Activated CD4-positive, alpha-beta memory T cell treated with anti-CD3 and anti-CD28 coated beads, Interleukin-2, amount 10 ng/mL, durations not matched to agents 7 days and 5 days (primary cell): ENCODE measurements at places on chromosomes 11 and 22. TPM values are rescaled to one million over a fixed set of nuclear protein-coding genes. Genes with fewer than 3 reads are reported as not detected.

DNA sequence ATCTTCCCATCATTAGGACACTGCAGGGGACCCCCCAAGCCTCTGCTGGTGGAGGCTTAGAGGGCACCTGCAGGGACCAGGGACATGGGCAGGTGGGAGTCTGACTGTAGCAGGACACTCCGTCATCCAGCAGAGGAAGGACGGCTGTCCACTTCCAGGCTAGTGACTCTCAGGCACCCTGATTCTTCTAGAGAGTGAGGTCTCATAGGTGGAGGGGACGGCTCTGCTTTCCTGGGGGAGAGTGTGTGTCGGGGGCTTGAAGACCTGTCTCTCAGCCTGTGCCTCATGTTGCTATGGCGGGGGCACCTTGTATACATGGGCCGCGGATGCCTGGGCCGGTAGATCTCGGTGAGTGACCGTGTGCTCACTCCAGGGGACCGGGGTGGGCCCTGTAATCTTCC, 1116.6 kb downstream of the BRD1 start:
- H3K36me3 ChIP-seq: no peaks in the 10 kb centered on the region
- no peaks in the 10 kb centered on the region for H3K27me3 ChIP-seq
- H3K4me3 ChIP-seq: no peak overlapping the region
- H3K4me1 ChIP-seq: no peaks in the 10 kb centered on the region
- no peak overlapping the region for H3K27ac ChIP-seq

Gene APOA5
- not detected for total RNA-seq

- no peak for DNase-seq
- peaks cover 8% of the 10 kb centered on the region for H3K27me3 ChIP-seq
- no peak overlapping the region for H3K4me3 ChIP-seq
- H3K36me3 ChIP-seq: no peaks in the 10 kb centered on the region
- H3K27ac ChIP-seq: no peak overlapping the region
Observed at GRCh38 chr22:19666673-19667593, 47.4 kb upstream of the SEPTIN5 start.

Gene CDC45
- 56.2 TPM for total RNA-seq

DNA sequence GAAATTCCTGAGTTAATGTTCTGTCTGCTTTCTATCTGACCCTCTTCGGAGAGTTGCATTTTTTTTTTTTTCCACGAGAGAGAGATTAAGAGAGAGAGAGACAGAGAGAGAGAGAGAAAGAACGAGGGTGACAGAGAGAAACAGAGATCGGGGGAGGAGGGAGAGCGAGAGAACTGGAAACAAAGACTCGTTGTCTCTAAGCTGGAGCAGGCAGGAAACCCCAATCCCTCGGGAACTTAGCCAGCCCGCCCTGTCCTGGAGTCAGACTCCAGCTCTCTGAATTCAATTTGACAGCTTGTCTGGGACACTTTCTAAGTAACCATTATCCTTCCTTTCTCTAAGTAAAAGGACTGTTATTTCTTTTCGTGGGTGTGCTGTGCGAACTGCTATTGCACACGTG, 76.9 kb downstream of the KCNJ1 start:
- H3K4me3 ChIP-seq: no peak overlapping the region
- H3K27me3 ChIP-seq: no peaks in the 10 kb centered on the region
- H3K27ac ChIP-seq: no peak overlapping the region
- peaks cover 6% of the 10 kb centered on the region for H3K4me1 ChIP-seq
- no peak for DNase-seq

Gene GSTT2B
- total RNA-seq: not detected

DNA sequence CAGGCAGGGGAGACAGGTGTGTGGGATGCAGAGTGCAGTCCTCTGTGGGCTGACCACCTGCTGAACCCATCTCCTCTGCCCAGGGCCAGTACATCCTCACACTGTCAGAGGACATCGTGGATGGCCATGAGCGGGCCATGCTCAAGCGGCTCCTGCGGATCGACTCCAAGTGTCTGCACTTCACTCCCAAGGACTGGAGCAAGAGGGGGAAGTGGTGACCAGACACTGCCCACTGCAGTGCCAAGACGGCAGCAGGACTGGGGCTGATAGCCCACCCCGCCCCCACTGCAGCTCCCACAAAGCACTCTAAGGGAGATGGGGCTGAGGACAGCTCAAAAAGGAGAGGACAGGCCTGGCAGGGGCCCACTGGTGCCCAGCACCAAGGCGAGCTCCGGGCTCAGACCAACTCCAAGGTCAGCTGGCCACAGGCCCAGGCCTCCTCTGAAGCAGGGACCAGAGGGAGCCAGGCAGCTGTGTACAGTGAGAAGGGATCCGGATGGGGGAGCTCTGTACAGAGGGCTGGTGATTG, 1.6 kb downstream of the RNASEH2C start:
- no peak for DNase-seq
- peak overlapping the region; percentile 93 for H3K4me3 ChIP-seq
- H3K27ac ChIP-seq: peak overlapping the region; percentile 40
- no peaks in the 10 kb centered on the region for H3K27me3 ChIP-seq
- H3K36me3 ChIP-seq: peaks cover 60% of the 10 kb centered on the region

Gene FAT3
- total RNA-seq: not detected

GRCh38 chr11:31303644-31304180, 65.8 kb downstream of the DCDC1 start:
- DNase-seq: no peak
- H3K27ac ChIP-seq: no peak overlapping the region
- no peaks in the 10 kb centered on the region for H3K4me1 ChIP-seq
- H3K4me3 ChIP-seq: no peak overlapping the region

Gene ZNF214
- total RNA-seq: not detected

Gene PYGM
- 3.1 TPM for total RNA-seq

Gene SYT12
- not detected for total RNA-seq

Gene SHANK2
- total RNA-seq: not detected

DNA sequence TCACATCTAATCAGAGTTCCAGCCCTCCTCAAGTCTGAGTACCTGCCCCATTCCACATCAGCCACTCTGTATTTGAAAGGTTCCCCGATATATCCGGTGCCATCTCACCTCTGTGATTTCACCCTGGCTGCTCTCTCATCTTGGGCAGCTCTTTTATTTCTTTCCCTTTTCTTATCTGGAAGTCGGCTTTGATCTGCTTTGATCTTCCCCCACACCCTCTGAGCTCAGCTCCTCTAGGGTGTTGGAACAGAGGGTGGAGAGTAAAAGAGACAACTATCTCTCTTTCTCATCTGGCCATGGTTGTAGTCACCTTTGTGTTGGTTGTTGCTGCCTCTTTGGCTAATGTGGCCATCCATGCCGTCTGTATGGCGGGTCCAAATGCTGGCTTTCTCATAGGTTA, 108.3 kb downstream of the ENTHD1 start:
- H3K27ac ChIP-seq: no peak overlapping the region
- peaks cover 2% of the 10 kb centered on the region for H3K4me1 ChIP-seq
- no peak for DNase-seq
- no peak overlapping the region for H3K4me3 ChIP-seq

DNA sequence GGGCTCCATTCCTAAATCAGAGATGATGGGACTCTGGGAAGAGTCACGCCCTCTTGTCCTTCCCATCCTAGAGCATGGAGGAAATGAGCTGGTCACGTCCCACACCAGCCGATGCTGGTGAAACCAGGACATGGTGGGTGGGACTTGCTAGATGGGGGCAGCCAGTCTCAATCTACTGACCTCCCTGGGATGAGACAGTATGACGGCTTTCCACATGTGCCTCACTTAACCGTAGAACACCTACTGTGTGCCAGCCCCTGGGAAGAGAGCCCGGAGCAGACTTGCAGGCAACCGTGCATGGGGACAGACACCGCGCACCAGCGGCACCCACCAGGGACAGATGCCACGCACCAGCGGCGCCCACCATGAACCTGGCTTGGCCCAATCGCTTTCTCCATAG, 3.8 kb downstream of the OSBPL5 start:
- no peak for DNase-seq
- H3K27ac ChIP-seq: no peak overlapping the region
- no peaks in the 10 kb centered on the region for H3K36me3 ChIP-seq
- no peak overlapping the region for H3K4me3 ChIP-seq

DNA sequence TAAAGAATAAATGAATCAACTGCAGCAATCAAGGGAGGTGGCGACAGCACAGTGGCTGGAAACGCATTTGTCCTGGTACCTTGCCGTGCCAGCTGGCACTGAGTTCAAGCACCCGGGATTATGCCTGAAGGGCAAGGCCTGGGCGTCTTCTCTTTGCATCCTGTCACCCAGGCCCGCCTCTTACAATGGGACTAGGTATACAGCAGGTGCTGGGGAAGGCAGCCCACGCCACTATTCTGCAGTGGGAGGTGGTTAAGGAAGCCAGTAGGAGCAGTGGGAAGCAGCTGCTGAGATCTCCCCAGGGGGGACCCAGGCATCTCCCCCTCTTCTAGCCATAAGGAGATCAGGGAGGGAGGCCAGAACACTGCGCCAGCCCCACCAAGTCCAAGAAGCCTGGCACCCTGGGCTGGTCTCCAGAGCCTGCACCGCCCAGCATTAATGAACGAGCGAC, 15.3 kb upstream of the BAIAP2L2 start:
- H3K4me1 ChIP-seq: peaks cover 8% of the 10 kb centered on the region
- DNase-seq: no peak
- H3K4me3 ChIP-seq: no peak overlapping the region
- H3K36me3 ChIP-seq: no peaks in the 10 kb centered on the region
- H3K27ac ChIP-seq: no peak overlapping the region

DNA sequence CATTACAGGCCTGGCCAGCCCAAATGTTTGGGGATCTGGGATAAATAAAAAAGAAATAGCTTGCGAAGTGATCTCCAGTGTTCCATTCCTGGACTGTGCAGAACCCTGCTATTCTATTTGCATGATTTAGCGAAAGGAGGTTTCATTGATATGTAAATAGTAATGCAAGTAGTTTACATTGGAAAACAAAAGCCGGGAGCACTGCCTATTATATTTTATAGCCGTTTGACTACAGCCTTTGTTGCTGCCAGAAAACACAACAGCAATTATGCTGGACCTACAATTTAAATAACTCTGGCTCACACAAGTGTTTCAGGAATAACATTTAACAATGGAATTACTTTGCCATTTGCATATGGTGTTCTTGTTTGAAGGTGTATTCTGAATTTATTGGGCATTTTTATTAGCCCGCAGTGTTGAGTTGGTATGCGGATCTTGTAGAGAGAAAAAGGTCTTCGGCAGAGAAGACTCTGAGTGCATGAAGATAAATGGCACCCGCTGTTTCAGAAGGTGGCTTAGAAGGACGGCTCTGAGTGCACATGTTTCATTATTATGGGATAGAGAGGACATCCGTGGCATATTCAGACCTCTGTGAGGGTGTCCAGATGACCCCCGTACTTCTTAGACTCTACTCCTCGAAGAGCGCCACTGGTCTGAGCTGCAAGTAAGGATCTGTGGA, 315.0 kb downstream of the BRD1 start:
- H3K27me3 ChIP-seq: no peaks in the 10 kb centered on the region
- H3K4me1 ChIP-seq: peaks cover 15% of the 10 kb centered on the region
- no peak overlapping the region for H3K4me3 ChIP-seq
- no peak for DNase-seq

GRCh38 chr11:14891143-14892035, 642 bp downstream of the CYP2R1 start:
- DNase-seq: peak; percentile 88
- peaks cover 60% of the 10 kb centered on the region for H3K4me1 ChIP-seq
- peak overlapping the region; percentile 95 for H3K27ac ChIP-seq
- H3K27me3 ChIP-seq: no peaks in the 10 kb centered on the region

Gene MIOX
- total RNA-seq: 0.48 TPM

Gene ANKK1
- not detected for total RNA-seq

Gene OR52W1
- not detected for total RNA-seq

DNA sequence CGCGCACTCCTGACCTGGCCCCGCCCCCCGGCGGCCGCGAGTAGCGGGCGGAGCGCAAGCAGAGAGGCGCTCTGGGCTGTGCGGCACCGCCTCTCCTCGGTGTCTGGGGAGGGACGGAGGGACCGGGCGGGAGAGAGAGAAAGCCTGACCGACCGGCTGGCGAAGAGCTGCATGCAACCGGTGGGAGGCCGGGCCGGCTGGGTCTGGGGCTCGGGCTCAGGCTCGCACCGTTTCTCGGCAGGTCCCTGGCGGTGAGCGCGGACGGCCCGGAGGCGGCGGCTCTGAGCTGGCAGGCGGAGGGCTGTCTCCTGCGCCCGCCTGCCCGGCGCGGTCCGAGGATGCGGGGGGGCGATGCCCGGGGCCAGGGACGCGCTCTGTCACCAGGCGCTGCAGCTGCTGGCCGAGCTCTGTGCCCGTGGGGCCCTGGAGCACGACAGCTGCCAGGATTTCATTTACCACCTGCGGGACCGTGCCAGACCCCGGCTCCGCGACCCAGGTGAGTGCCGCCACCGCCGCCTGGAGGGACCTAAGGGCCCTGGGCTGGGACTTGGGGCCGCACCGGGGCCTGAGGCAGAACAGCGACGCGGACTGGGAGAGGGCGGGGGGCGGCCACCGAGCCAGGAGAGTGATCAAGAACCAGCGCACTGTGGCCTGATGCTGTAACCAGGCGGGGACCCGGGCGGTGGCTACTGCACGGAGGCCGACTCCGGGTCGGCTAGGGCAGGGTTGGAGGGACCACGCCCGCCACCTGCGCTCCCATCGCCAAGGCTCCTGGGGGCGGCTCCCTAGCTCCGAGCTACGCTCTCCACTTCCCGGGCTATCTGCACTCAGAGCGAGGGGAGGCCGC, at the start of gene SYT9:
TSS of gene SYT9 (plus strand) at position 69 of the 847 bp plus-strand sequence. CDS start at position 352, 283 bp downstream.
- H3K4me3 ChIP-seq: peak within 1 kb of the TSS; percentile 49
- peaks cover 4% of the 10 kb centered on the region for H3K4me1 ChIP-seq
- H3K27me3 ChIP-seq: peaks cover 55% of the 10 kb centered on the region
- no peaks in the 10 kb centered on the region for H3K36me3 ChIP-seq
- peak; percentile 29 for DNase-seq

GRCh38 chr11:35344681-35345574, 74.4 kb downstream of the SLC1A2 start:
- H3K4me3 ChIP-seq: no peak overlapping the region
- no peak overlapping the region for H3K27ac ChIP-seq
- peaks cover 3% of the 10 kb centered on the region for H3K27me3 ChIP-seq
- peaks cover 46% of the 10 kb centered on the region for H3K4me1 ChIP-seq
- H3K36me3 ChIP-seq: peaks cover 3% of the 10 kb centered on the region

- H3K4me1 ChIP-seq: no peaks in the 10 kb centered on the region
- no peak overlapping the region for H3K27ac ChIP-seq
- H3K36me3 ChIP-seq: no peaks in the 10 kb centered on the region
- no peak for DNase-seq
- H3K27me3 ChIP-seq: no peaks in the 10 kb centered on the region
Observed at GRCh38 chr11:114250180-114250579, 46.0 kb upstream of the NNMT start.

Gene OR52N4
- 1.9 TPM for total RNA-seq

DNA sequence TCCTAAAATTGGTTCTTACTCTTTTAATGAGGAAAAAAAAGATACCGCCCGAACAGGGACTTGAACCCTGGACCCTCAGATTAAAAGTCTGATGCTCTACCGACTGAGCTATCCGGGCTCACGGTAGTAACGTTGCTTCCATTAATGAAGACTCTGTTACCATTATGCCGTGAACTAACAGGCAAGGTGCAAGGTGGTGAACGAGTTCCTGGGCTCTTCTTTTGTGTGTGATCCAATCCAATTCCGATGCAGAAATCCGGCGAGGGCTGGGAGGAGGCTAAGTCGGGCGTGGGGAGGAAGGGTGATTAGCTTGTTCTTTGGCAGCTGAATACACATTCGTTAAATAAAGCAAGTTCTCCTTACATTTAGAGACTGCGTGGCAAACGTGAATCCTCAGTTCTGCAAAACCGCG, 49.0 kb downstream of the OR4D9 start:
- H3K4me1 ChIP-seq: peaks cover 52% of the 10 kb centered on the region
- H3K4me3 ChIP-seq: peak overlapping the region; percentile 83
- H3K27ac ChIP-seq: peak overlapping the region; percentile 88
- H3K36me3 ChIP-seq: peaks cover 3% of the 10 kb centered on the region

Gene MOGAT2
- not detected for total RNA-seq
